ENCODE measurements at places on chromosomes 11 and 22. TPM values are rescaled to one million over a fixed set of nuclear protein-coding genes. Genes with fewer than 3 reads are reported as not detected.

DNA sequence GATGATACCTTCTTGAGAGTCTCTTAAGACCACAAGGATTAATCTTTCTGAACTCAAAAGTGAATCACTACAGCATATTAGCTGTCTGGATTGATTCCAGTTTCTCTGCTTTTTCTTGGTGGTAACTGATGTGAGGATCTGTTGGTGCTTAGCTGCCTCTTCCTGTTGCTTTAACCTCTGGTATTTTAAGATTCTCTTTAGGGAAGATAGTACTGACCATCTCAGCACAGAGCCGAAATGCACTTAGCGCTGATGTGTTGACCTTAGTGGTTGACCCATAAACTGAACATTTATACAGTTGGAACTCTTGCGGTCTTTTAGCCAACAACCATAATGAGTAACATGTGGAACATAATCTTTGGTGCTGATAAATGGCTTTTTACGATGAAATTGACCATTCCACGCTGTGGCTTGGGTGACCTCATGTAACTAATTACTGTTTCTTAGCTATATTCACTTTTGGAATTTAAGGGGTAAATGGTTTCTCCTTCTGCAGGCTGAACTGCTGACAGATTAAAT is 33.7 kb downstream of the APLP2 start:
- no peak for ATAC-seq

- no peak for ATAC-seq
Measured at GRCh38 chr11:129589190-129589860, 213.7 kb downstream of the BARX2 start.

NAP1L4 gene
- total RNA-seq = 301 TPM

DNA sequence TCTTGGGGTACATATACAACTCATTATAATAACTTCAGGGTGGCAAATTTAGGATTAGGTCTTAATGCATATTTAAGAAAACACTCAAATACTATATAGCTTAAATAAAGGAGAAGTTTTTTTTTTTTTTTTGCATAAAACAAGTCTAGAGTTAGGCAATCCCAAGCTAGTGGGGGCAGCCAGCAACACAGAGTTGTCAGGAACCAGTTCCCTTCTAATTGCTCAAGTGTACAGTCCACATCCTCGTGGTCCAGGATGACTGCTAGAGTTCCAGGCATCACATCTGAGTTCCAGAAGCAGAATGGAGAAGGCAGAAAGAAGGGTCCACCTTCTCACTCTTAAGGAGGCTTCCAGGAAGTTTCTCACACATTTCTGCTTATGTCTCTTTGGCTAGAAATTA is 261.9 kb upstream of the PLET1 start:
- no peak for ATAC-seq

CYTH4 gene
- 53.7 TPM for total RNA-seq

DNA sequence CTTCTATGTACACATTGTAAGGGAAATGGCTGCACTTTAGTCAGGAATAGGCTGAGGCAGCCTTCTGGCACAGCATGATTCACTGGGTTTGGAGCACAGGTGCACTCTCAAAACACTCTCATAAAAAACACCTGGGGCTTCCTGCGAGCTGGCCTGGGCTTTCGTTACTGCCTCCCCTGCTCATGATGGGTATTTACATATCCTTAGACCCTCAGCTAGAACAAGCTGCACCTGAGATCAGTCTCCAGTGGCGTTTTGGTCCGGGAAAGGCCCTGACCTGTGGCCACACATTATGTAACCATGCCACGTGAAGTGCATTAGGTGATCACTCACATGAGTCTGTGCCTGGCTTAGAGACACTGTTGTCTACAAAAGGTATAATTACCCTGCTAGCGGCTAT is 321.7 kb downstream of the TMEM135 start:
- no peak for ATAC-seq

DNA sequence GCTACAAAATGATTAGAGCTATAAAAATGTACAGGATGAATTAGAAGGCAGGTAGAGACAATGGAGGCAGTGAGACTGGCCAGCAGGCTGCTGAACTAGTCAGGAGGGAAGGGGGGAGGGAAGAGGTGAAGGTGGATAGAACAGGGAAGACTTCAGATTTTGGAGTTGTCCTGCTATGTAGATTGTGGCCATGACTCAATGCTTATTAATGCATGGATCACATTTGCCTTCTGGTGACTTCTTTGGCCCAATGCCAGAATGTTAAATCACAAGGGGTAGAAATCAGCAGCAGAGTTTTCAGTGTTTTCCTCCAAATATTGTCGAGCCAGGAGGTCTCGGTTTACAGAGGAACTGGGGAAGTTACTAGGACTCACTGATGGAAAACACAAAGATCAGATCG is 346.6 kb downstream of the AASDHPPT start:
- ATAC-seq = no peak

- ATAC-seq = no peak
Measured at GRCh38 chr11:115764176-115764575, 260.0 kb upstream of the CADM1 start.

ASCL3 gene
- not detected for total RNA-seq

- no peak for ATAC-seq
Measured at GRCh38 chr11:44138980-44139379, 43.5 kb downstream of the EXT2 start.

DNA sequence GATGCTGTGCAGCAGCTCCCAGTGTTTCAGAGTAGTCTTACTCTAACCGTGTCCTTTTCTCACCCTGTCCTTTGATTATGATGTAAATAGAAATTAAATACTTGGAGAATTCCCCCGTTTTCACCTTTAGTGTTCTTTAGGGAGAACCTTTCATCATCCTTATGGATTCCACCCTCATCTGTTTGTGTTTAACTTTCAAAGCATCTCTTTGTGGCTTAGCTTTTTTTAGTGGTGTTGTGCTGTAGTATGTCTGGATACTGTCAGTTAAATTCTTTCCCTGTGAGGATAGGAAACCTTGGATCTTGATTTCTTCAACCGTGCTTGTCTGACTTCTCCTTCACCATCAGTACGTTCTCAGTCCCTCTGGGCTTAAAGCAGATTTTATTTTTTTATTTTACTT is 48.5 kb downstream of the PPP6R3 start:
- no peak for ATAC-seq

- ATAC-seq = no peak
Measured at GRCh38 chr11:63670096-63670432, 1.1 kb downstream of the ATL3 start.

HIC2 gene
- total RNA-seq = 4.8 TPM

GRCh38 chr11:57903011-57903410 is 120.7 kb upstream of the OR9Q1 start:
- no peak for ATAC-seq

DNA sequence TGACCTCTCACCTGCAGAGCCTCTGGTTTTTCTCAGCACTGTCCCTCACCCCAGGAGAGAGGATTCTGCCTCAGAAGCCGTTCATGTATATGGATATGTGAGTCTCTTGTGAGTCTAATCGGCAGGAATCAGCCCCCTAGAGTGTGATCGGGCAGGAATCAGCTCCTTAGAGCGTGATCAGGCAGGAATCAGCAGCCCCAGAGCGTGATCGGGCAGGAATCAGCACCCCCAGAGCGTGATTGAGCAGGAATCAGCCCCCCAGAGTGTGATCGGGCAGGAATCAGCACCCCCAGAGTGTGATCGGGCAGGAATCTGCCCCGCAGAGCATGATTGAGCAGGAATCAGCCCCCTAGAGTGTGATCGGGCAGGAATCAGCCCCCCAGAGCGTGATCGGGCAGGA is 80.0 kb upstream of the EIF3D start:
- no peak for ATAC-seq

SRSF8 gene
- total RNA-seq = 25.5 TPM

OR5T1 gene
- not detected for total RNA-seq

DNA sequence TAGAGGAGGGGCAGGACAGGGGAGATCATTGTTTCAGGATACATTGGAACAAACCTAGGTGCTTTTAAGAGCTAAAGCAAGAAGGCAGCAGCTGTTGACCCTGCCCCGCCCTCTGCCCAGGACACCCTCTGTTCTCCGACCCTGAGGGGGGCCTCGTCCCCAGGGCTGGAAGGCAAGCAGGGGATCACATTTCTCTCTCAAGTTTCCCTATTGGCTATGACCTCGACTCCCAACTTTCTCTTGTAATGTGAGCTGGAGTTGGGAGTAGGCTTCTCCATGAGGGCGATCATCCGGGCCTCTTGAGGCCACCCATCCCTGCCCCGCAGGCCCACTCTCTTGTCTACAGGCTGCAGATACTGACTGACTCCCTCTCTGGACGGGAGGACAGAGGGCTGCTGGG is 37.7 kb downstream of the DSCAML1 start:
- ATAC-seq = no peak

GRCh38 chr22:50581950-50582492 is 628 bp downstream of the CHKB start:
- ATAC-seq = peak; percentile 1

TEX12 gene
- total RNA-seq = 0.24 TPM

- ATAC-seq = no peak
Measured at GRCh38 chr11:125559888-125560287, 9.4 kb upstream of the EI24 start.

DNA sequence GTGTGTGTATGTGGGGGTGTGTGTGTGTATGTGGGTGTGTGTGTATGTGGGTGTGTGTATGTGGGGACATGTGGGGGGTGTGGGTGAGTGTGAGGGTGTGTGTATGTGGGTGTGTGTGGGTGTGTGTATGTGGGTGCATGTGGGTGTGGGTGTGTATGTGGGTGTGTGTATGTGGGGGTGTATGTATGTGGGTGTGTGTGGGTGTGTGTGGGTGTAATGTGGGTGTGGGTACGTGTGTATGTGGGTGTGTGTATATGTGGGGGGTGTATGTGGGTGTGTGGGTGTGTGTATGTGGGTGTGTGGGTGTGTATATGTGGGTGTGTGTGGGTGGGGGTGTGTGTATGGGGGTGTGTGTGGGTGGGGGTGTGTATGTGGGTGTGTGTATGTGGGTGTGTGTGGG is 106.7 kb downstream of the SPATA19 start:
- no peak for ATAC-seq

ABCG4 gene
- total RNA-seq = not detected

SELENOH gene
- total RNA-seq = 149 TPM

DNA sequence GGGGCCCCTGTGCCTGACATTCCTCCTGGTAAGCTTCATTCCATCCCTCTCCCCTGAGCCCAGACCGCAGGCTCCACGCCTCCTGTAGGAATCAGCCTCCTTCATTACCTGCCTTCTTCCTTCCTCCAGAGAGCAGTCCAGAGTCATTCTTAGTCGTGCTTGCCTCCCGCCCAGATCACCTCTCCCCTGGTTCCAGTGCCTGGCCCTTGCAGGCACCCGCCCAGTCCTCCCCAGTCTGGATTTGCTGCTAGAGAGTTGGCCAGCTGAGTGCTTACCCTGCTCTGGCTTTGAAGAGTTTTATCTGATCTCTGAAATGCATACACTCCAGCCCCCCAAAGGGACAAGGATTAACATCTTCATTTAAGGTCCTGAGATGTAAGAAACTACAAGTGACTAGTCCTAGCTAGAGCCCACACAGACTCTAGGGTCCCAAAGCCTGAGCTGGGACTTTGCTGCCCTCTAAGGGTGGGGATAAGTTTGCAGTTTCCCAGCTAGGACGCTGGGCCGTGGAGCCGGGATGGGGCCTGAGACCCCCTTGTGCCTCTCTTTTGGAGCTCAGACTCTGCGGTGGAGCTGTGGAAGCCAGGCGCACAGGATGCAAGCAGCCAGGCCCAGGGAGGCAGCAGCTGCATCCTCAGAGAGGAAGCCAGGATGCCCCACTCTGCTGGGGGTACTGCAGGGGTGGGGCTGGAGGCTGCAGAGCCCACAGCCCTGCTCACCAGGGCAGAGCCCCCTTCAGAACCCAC is 1.6 kb downstream of the NR1H3 start:
- ATAC-seq = peak; percentile 58

GRCh38 chr11:8732748-8733241 is 50.2 kb downstream of the RPL27A start:
- no peak for ATAC-seq

GRCh38 chr22:19663286-19663815 is 51.0 kb upstream of the SEPTIN5 start:
- ATAC-seq = no peak

TYR gene
- total RNA-seq = not detected

GRCh38 chr11:71454470-71455113 is 1.6 kb downstream of the NADSYN1 start:
- ATAC-seq = no peak

GUCY1A2 gene
- 0.08 TPM for total RNA-seq

C11orf21 gene
- 8.4 TPM for total RNA-seq

TRIM44 gene
- 14.3 TPM for total RNA-seq

DNA sequence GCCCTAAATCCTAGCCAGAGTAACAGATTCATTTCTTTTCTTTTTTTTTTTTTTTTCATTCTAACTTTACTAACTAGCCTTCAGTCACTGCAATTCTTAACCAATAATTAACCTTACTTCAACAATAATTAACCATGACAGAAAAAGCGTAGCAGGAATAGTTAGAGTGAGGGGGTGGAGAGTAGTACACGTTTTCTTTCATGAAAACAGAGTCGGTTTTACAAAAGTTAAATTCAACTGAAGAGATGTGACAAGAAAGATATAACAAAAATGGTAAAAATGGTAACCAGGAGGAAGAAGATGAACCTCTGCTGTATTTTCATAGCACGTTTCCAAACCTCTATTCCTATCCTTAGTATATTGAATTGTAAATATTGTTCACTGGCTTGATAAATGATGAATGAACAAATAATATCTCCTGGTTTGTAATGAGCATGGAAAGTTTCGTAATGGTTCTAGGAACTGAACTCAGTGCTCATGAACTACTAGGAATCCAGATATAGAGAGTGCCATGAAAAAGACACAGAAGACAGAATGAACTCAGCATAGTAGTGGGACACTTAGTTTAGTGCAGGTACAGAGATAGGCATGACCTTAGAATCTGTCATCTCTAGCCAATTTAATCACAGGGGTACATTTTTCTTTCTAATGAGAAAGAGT is 116.5 kb upstream of the ANO5 start:
- no peak for ATAC-seq

DNA sequence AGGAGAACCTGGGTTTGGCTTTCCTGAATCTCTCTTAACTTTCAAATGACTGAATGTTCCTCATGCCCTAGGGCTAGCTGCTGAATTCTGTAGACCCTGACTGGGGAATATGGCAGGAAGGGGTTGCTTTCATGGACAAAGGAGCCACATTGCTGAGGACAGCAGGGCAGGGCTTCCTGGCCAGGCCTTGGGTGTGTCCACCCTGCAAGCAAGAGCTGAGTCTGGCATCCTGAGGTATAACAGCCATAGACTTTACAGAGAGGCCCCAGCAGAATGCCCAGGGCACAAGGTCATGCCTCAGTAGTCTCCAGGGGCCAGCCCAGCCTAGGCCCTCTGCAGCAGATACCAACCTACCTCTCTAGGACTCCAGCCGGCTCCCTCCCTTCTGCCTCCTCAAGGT is 102.2 kb upstream of the RAG2 start:
- no peak for ATAC-seq

MPZL2 gene
- total RNA-seq = 2.8 TPM

Measured in activated T-helper 17 cell treated with anti-CD3 and anti-CD28 coated beads, Interleukin-2, amount 50 U/mL, for 72 hours (primary cell).